AG10803 (cell line): ENCODE measurements at places on chromosomes 12 and 14.

GRCh38 chr14:66477567-66477966 is 8.6 kb upstream of the CCDC196 start:
- no peak for DNase-seq

DNA sequence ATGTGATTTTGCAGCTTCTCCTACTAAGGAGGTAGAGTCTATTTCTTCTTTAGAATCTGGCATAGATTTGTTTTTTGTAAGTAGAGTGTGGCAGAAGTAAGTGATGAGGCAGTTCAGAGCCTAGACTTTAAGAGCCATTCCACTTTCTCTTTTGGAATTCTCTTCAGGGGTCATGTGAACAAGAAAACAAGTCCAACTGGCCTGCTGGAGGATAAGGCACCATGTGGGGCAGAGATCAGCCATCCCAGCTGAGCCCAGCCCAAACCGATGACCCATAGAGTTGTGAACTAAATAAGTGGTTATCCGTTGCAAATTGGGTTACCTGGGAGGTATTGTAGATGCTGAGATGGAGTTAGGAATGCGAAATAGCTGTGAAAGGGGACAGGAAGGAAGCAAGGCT is 60.3 kb upstream of the TBPL2 start:
- DNase-seq, result no peak

DNA sequence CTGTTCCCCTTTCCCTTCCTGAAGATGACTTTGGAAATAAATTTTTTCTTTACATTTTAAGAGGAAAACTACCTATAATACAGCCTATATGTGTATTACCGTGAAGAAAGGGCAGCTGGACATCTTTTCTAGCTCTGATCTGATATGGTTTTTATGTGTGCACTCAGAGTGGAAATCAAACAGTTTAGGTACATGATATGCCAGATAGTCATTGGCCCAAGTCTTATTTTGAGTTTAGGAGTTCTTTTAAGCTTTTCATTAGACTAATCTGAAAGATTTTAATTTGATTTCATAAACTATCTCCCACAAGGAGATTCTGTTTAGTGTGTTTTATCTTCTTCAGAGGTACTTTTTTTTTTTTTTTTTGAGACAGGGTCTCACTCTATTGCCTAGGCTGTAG is 48.8 kb downstream of the KIAA0586 start:
- DNase-seq, result no peak

- no peak for DNase-seq
These were observed 96.7 kb downstream of the NUBPL start for GRCh38 chr14:31657917-31658316.

- DNase-seq, result no peak
These were observed 100.4 kb downstream of the RFLNA start for GRCh38 chr12:124395284-124395752.

DNA sequence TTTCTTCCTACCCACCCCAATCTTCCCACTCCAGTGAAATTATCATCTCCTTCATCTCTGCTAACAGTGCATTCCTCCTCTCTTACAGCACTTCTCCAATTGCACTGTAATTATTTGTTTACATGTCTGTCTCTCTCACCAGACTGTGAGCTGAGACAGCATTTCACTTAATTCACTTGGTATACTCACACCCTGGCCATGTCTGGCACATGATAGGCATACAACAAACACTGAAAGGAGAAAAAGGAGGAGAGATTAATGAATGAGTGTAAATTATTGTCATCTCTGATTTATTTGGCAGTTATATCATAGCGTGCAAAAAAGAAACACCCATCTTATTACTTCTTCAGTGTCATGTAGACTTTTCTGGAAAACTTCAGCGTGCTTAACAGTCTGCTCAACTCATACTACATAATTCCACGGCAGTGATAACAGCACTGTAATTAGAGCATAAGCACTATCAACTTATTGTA is 452.3 kb downstream of the ADAMTS20 start:
- DNase-seq, result no peak

- DNase-seq, result no peak
These were observed 2.9 kb upstream of the DHRS2 start for GRCh38 chr14:23633160-23633701.

DNA sequence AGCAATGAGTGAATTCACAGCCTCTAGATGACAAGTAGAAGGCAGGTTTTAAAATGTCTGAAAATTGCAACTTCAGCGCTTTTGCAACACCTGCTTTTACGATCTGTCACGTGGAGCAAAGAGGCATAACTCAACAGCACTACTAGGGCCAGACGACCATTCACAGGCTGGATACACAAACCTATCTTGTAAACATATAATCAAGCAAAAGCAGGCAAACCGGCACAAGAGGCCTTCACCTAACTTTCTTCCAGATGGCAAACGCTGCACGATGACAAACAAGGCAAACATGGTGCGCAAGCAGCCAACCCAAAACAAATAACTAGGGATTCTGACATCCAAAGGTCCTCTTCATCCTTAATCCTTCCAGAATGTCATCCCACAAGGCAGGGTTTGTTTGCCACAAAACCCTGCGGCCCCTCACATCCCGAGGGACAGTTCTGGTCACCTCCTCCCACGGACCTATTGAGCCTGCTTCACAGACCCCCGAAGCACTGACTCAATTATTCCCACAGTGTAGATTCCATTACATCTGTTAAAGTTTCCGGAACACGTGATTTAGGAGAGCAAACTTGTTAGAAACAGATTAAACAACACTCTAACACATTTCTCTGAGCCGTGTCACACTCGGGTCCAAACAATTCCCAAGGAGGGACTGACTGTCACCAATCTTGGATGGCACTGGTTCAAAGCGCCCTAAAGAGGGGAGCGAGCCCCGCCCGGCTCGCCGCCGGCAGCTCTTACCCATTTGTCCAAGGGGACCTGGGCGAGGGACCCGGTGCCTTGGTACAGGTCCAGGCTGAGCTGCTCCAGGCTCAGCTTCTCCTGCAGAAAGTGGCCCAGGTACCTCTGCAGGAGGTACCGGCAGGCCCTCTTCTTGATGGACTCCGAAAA is 823 bp downstream of the ATG2B start:
- DNase-seq, result peak; percentile 25

- DNase-seq, result peak; percentile 40
These were observed at the start of gene PGF for GRCh38 chr14:74955229-74956026. TSS of gene PGF (minus strand) at chr14:74955597. CDS start at chr14:74955242, 355 bp downstream.

GRCh38 chr12:108826101-108826806 is 31.1 kb downstream of the SSH1 start:
- DNase-seq, result peak; percentile 98

- peak; percentile 34 for DNase-seq
These were observed 37.2 kb downstream of the LRP6 start for GRCh38 chr12:12229556-12230092.
